ENCODE measurements at places on chromosomes 6 and 20. TPM values are rescaled to one million over a fixed set of nuclear protein-coding genes. Genes with fewer than 3 reads are reported as not detected.

The STAU1 gene
- total RNA-seq: 30.7 TPM

The SLC13A3 gene
- 2.2 TPM for total RNA-seq

The CTAGE9 gene
- not detected for total RNA-seq

The LAMA2 gene
- 204 TPM for total RNA-seq

The CYP39A1 gene
- total RNA-seq: 2.2 TPM

The DEFB129 gene
- not detected for total RNA-seq

The MCHR2 gene
- total RNA-seq: not detected

The OGFRL1 gene
- total RNA-seq: 14.5 TPM
